Fibroblast of lung (primary cell): ENCODE measurements at places on chromosomes 12 and 14. TPM values are rescaled to one million over a fixed set of nuclear protein-coding genes. Genes with fewer than 3 reads are reported as not detected.

The OTOGL gene
- total RNA-seq, result under 0.01 and 0.17 TPM in 2 replicates

DNA sequence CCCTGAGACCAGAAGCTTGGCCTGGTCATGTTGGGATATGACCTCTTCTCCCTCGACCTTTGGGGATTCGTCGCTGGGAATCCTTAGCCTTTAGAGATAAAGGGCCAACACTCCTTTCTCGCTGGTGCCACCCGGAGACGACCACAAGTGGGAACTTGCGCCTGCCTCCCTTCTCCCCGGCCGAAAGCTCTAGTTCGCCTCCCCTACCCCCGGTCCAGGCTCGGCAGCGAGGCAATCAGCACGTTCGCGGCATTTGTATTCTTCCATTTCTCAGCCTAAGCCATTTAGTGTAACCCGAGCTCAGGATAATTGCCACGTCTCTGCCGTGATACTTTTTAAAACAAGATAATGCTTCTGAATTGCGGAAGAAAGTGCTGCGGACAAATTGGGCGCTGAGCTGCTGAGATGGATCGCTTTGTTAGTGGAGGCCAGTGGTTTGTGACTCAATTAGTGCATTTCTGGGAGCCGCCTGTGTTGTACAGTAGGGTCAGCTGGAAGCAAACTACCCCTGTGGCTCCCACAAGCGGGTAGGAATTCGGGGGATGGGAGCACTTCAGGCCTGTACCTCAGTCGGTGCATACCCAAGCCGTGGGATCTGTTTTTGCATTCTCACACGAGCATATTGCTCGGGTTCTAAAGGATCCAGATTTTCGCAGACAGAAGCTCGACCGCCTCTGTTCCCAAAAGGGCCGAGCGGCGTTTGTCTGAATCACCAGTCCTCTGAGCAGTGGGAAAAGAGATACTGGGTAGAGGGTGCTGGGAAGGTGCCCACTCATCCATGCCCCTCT is 6.8 kb upstream of the SIX1 start:
- DNase-seq, result peak; percentile 34

GRCh38 chr14:62364800-62365280 is 602.6 kb downstream of the SNAPC1 start:
- no peak for DNase-seq

The PPP1R1A gene
- not detected in 2 replicates for total RNA-seq

GRCh38 chr14:21711360-21711961 is 37.8 kb upstream of the OR4E1 start:
- DNase-seq, result peak; percentile 50

- peak; percentile 82 for DNase-seq
Measured at GRCh38 chr12:111636209-111636945, 37.3 kb upstream of the ATXN2 start.

DNA sequence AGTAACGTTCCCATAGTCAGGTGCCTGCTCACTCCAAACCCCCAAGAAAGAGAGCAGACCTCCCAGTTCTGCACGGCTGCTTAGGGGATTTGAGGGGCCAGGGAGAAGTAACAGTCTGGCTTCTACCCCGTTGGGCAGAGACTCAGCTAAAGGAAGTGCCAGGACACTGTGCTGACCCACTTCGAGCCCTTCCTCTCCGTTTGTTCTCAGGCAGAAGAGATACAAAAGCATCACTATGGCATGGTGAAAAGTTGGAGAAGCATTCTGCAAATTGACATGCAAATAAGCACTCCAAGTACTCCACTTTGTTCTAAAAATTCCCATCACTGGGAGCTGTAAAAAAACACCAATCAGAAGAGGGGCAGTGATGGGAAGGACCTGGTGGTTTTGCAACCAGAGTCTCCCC is 239.1 kb downstream of the EGLN3 start:
- no peak for DNase-seq

DNA sequence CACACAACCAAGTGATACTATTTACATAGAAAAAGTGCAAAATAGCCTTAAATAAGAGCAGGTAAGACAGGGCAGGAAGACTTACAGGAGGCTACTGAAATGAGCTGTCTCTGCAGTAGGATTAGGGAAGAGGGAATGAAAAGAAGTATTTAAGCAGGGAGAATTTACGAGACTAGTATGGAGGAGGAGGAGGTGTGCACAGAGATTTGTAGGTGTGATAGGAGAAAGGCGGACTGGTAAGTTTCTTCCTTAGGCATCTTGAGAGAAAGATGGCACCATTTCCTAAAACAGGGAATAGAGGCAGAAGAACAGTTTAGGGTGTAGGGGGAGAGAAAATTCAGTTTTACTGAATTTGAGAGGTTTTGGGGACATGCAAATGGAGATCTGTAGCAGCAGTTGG is 25.7 kb downstream of the DIP2B start:
- DNase-seq, result no peak

GRCh38 chr12:15982471-15982870 is 71.3 kb downstream of the DERA start:
- DNase-seq, result peak; percentile 61

DNA sequence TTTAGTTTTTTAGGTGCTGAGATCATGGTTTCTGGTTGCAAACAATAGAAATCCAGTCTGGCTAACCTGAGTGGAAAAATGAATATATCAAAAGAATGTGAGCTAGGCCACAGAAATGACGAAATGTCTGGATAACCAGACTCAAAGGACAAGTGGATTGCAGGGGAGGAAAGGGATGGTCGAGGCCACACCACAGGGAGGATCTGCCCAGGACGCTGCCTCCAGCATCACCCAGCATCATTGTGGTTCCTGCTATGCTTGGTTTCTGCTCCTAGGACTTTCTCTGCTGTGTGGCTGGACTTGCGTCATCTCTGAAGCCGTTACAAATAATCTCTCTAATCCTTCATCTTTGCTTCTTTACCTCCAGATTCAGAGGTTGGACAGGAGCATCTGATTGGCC is 80.4 kb downstream of the TTC8 start:
- DNase-seq, result peak; percentile 93

GRCh38 chr14:76396714-76397187 is 20.8 kb downstream of the ESRRB start:
- DNase-seq, result peak; percentile 5

The CLEC4E gene
- not detected in 2 replicates for total RNA-seq

DNA sequence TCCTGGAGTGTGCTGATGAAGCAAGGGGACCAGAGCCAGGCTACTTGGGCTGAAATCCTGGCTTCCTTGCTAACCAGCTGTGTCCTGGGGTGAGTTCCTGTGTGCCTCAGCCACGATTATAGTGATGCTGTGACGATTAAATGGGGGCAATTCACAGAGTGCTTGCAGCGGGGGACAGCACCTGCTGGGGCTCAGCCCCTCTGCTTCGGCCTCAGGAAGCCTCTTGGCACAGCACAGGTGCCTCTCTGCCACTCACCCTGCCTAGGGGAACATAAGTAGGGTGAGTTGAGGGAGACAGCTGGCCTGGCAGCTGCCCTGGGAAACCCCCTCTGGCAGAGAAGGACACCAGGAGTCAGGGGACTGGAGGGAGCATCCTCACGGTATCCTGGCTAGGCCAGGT is 9.4 kb downstream of the KRT80 start:
- DNase-seq, result no peak

The SLC38A1 gene
- 59.3 and 88.8 TPM in 2 replicates for total RNA-seq

DNA sequence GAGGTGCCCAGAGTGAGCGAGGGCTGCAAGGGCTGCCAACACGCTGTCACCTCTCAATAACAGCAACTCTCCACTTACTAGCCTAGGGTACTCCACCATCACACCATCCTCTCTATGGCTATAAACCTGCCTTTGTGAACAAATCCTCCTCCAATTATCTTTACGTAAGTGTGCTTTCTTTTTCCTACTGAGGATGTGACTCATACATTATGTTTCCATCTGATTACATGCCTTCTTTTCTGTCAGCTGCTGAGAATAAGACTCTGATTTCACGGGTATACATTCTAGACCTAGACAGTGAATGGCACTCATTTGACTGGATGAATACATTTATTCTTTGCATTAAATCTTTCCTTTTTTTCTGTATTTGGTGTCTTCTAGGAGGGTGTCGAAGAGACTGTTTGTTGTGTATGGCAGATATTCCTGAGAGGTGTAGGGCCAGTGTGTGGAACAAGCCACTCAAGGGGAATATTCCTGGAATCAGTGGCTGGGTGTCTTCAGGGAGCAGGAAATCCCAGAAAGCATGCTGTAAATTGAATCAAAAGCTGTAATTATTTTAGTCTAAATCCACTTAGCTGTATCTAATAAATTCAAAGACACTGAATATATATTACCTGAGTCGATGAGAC is 327.3 kb upstream of the TMTC1 start:
- peak; percentile 64 for DNase-seq

GRCh38 chr14:29788093-29788492 is 139.6 kb downstream of the PRKD1 start:
- DNase-seq, result no peak

GRCh38 chr14:69876848-69877306 is 2.3 kb upstream of the SMOC1 start:
- DNase-seq, result no peak

The PRR4 gene
- 0.66 and 0.77 TPM in 2 replicates for total RNA-seq
